ENCODE measurements at places on chromosomes 11 and 22. TPM values are rescaled to one million over a fixed set of nuclear protein-coding genes. Genes with fewer than 3 reads are reported as not detected.

The TMPRSS4 gene
- total RNA-seq: 0.66 TPM

The GAL gene
- total RNA-seq: 0.66 TPM

DNA sequence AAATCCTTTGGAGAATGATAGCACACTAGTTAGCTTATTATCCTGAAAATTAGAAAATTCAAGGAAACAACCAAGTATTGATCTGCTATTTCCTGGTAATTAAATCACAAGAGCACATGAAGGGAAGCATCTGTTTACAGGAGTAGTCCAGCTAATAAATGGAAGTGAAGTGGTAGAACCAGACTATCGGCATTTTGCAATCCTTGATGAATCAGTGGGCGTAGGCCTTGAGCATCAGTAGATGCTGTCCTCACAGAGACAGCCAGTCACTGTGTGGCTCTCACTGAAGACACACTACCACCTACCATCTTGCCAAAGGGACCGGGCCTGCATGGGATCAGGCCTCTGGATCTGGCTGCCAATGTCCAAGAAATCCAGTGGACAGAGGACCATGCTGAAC lies 69.8 kb downstream of the FBLN1 start:
- H3K36me3 ChIP-seq: peaks cover 30% of the 10 kb centered on the region
- no peaks in the 10 kb centered on the region for H3K27me3 ChIP-seq
- H3K4me1 ChIP-seq: peaks cover under 1% of the 10 kb centered on the region
- no peak overlapping the region for H3K27ac ChIP-seq

DNA sequence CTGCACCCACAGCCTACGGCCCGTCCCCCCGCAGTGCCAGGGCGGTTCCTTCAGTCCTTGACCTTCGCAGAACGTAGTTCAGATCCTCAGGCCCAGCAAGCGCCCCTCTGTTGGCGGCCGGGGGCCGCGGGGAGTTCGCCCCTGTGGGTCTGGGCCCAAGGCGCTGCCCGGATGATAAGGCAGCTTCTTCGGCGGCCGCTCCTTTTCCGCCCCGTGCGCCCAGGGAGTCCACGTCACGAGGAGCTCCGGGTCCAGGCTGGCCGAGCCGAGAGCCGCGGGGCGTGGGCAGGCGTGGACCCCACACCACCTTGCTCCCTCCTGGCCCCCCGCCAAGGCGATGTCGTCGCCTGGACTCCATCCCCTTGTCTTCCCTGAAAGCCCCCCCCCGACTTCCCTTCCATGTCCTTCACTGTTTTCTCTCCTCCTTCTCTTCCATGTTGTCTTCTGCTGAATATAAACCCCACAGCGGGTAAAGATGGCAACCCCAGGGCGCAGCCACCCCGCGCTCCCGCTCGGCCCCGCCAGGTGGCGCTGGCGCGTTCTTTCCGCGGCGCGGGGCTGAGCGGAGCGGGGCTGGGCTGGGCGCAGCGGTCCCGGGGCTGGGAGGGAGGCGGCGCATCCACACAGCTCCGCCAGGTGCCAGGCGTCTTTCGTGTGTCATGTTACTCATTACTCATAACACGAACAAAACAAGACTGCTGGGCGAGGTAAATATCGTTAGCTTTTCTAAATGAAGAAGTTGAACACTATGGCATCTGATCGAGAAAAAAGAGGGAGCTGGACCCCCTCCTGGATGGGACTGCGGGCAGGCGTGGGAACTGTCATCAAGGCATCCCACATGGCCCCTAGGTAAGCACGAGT lies 321.0 kb downstream of the NTM start:
- peaks cover 81% of the 10 kb centered on the region for H3K27me3 ChIP-seq
- peaks cover 32% of the 10 kb centered on the region for H3K4me1 ChIP-seq
- no peak overlapping the region for H3K4me3 ChIP-seq
- H3K27ac ChIP-seq: no peak overlapping the region
- H3K36me3 ChIP-seq: no peaks in the 10 kb centered on the region

The CHRDL2 gene
- total RNA-seq: 0.65 TPM

The IGLL1 gene
- not detected for total RNA-seq

- peaks cover 26% of the 10 kb centered on the region for H3K4me1 ChIP-seq
- peaks cover 38% of the 10 kb centered on the region for H3K27me3 ChIP-seq
- no peak for DNase-seq
- peak overlapping the region; percentile 62 for H3K4me3 ChIP-seq
These were observed 2.3 kb upstream of the TYMP start for GRCh38 chr22:50531962-50532674.

The MRGPRX3 gene
- not detected for total RNA-seq

- no peak overlapping the region for H3K4me3 ChIP-seq
- H3K4me1 ChIP-seq: peaks cover 7% of the 10 kb centered on the region
- no peak for DNase-seq
- peaks cover 6% of the 10 kb centered on the region for H3K27me3 ChIP-seq
- peaks cover 4% of the 10 kb centered on the region for H3K36me3 ChIP-seq
These were observed 569.3 kb downstream of the MIAT start for GRCh38 chr22:27226666-27227065.

DNA sequence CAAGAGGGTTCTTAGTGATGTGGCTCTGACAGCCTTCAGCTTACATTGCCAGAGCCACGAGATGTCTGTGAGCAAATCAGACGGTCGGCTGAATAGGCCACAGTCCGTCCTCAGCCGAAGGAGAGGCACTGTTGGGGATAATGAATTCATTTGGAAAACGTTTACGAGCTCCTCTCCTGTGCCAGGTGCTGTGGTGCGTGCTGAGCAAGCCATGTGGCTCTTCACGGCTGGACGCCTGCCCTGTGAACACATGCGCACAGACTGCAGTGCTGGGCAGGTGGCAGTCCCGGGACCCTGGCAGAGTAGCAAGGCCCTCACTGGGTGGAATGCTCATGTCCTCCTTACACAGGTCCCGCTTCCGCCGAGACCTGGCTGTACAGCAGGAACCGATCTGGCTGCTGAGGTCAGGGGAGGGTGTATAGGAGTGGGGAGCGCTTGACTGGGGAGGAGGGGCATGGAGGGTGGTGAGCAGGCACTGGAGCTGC lies 6.8 kb downstream of the TBC1D22A start:
- H3K27me3 ChIP-seq: no peaks in the 10 kb centered on the region
- no peak for DNase-seq
- no peak overlapping the region for H3K4me3 ChIP-seq

The C11orf21 gene
- total RNA-seq: 0.25 TPM

DNA sequence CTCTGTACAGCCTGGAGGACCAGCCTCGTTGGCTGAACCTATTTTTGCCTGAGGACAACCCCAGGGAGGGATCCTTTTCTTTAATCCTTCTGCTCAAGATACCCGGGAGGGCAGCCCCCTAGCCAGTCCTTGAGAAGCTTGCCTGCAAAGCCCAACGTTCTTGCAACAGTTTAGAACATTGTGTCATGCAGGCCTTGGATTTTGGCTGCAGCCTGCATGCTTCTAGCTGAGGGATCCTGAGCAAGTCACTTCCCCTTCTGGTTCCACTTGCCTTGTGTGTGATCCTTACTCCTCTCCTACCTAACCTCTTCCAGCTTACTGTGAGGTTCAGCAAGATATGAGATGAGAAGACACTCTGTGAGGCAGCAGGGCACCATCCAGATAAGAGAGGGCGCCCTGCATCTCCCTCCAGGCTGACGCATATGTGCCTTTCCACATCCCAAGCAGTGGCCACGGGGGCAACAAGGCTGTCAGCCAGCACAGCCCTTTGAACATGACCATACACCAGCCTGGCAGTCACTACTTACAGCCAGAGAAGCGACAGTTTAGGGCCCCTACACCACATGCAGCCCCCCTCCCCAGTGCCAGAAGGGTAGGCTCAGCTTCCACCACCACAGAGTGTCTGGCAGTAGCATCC lies 76.1 kb downstream of the C11orf58 start:
- peaks cover 3% of the 10 kb centered on the region for H3K4me1 ChIP-seq
- no peaks in the 10 kb centered on the region for H3K27me3 ChIP-seq
- no peak overlapping the region for H3K27ac ChIP-seq
- no peak for DNase-seq
- H3K4me3 ChIP-seq: no peak overlapping the region

GRCh38 chr11:94199136-94200130 lies 70.8 kb downstream of the PANX1 start:
- H3K27me3 ChIP-seq: no peaks in the 10 kb centered on the region
- no peak overlapping the region for H3K27ac ChIP-seq
- no peaks in the 10 kb centered on the region for H3K4me1 ChIP-seq
- no peaks in the 10 kb centered on the region for H3K36me3 ChIP-seq

DNA sequence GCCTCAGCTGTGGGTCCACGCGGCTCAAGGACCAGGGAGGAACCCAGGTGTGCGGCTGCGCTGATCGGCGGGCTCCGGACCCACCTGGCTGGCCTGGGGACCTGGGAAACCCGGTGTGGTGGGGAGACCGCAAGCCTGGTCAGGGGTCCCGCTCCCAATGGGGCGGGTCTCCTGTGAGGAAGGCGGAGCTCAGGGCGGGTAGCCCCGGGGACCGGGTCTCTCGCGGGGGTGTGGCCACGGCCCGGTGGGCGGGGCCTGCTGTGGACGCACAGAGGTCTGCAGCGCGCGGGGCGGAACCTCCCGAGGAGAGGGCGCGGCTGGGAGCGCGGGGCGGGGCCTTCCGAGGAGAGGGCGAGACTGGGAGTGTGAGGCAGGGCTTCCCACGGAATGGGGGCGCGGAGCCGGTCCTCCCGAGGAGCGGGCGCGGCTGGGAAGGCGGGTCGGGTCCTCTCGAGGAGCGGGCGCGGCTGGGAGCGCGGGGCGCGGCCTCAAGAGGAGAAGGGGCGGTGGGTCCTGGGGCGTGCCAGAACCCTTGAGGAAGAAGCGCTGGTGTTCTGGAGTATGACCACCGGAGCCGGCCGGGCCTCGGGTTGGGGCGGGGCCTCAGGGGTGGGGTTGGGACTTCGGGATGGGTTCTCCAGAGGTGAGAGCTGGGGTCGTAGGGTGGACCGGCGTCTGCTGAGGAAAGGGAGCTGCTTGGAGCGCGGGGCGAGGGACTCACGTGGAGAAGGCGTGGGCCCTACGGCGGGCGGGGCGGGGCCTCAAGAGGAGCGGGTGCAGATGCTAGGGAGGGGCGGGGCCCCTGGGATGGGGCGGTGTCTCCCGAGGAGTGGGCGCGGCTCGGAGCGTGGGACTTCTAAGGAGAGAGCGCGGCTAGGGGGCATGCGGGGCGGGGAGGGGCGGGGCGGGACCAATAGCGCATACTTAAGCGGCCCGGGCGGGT lies 20.8 kb downstream of the DGCR6L start:
- H3K36me3 ChIP-seq: no peaks in the 10 kb centered on the region
- H3K27me3 ChIP-seq: peaks cover 71% of the 10 kb centered on the region
- H3K27ac ChIP-seq: no peak overlapping the region
- H3K4me1 ChIP-seq: peaks cover 11% of the 10 kb centered on the region

The PLAAT2 gene
- total RNA-seq: not detected

The TEX12 gene
- total RNA-seq: 0.36 TPM

- no peak overlapping the region for H3K27ac ChIP-seq
- H3K27me3 ChIP-seq: no peaks in the 10 kb centered on the region
These were observed 61.9 kb downstream of the TSPAN18 start for GRCh38 chr11:44788536-44789261.

- no peaks in the 10 kb centered on the region for H3K27me3 ChIP-seq
- H3K36me3 ChIP-seq: no peaks in the 10 kb centered on the region
- H3K27ac ChIP-seq: no peak overlapping the region
- no peak overlapping the region for H3K4me3 ChIP-seq
These were observed 7.5 kb upstream of the PLA2G6 start for GRCh38 chr22:38189104-38189503.

DNA sequence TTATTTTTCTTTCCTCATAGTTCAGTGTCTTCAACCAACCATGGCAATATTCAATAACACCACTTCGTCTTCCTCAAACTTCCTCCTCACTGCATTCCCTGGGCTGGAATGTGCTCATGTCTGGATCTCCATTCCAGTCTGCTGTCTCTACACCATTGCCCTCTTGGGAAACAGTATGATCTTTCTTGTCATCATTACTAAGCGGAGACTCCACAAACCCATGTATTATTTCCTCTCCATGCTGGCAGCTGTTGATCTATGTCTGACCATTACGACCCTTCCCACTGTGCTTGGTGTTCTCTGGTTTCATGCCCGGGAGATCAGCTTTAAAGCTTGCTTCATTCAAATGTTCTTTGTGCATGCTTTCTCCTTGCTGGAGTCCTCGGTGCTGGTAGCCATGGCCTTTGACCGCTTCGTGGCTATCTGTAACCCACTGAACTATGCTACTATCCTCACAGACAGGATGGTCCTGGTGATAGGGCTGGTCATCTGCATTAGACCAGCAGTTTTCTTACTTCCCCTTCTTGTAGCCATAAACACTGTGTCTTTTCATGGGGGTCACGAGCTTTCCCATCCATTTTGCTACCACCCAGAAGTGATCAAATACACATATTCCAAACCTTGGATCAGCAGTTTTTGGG lies at the start of gene OR51T1:
Gene OR51T1 (plus strand): TSS at position 41 of the 641 bp plus-strand sequence. CDS start 0 bp downstream, at position 41.
- DNase-seq: no peak
- H3K27ac ChIP-seq: no peak within 1 kb of the TSS
- H3K27me3 ChIP-seq: peaks cover 3% of the 10 kb centered on the region
- H3K4me1 ChIP-seq: no peaks in the 10 kb centered on the region
- H3K36me3 ChIP-seq: no peaks in the 10 kb centered on the region
- no peak within 1 kb of the TSS for H3K4me3 ChIP-seq

GRCh38 chr11:116607027-116607426 lies 165.8 kb downstream of the BUD13 start:
- H3K36me3 ChIP-seq: no peaks in the 10 kb centered on the region
- H3K27me3 ChIP-seq: peaks cover 49% of the 10 kb centered on the region
- peaks cover 3% of the 10 kb centered on the region for H3K4me1 ChIP-seq
- no peak overlapping the region for H3K27ac ChIP-seq
- H3K4me3 ChIP-seq: no peak overlapping the region

The FXYD6 gene
- 114 TPM for total RNA-seq

DNA sequence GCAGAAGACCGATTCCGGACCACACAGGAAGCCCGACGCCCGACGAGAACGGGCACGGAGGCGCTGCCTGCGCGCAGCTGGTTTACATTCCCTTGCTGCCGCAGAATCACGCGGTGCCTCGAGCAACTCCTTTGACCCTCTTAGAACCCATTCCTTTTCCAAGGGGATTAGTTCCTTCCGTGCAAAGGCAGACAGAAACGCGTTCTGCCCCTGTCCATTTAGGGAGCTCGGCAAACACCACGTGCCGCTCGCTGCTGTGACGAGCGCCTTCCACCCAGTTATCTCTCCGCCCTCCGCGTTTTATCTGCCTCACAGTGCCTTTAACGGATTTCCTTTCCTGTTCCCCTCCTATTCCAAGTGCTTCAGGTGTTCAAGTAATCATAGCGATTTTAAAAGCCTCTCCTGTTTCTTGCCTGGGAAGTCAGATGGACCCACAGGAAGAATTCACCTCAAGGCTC lies 24.1 kb upstream of the MICAL3 start:
- H3K27me3 ChIP-seq: no peaks in the 10 kb centered on the region
- H3K4me3 ChIP-seq: no peak overlapping the region
- no peaks in the 10 kb centered on the region for H3K36me3 ChIP-seq

The TECTA gene
- 2.6 TPM for total RNA-seq

The CD6 gene
- total RNA-seq: not detected

GRCh38 chr22:27512283-27512761 lies 289.2 kb downstream of the MN1 start:
- H3K27me3 ChIP-seq: peaks cover 23% of the 10 kb centered on the region
- H3K36me3 ChIP-seq: no peaks in the 10 kb centered on the region
- H3K27ac ChIP-seq: peak overlapping the region; percentile 96
- peaks cover 38% of the 10 kb centered on the region for H3K4me1 ChIP-seq
- H3K4me3 ChIP-seq: no peak overlapping the region

The GP1BB gene
- 4.4 TPM for total RNA-seq

DNA sequence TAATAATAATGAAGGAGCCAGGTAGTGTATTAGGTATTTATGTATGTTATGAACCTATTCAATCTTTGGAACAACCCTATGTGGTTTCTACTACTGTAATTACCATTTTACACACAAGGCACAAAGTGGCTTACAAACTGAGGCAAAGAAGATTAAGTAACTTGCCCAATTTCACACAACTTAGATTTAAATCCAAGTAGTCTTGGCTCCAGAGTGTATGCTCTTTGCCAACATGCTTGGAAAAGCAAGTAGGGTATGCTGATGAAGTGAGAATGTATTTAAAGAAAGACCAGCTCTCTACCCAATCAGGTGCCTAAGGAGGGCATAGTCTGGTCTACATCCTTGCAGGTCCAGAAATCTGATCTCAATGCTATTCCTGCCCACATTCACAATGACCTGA lies 463.2 kb downstream of the METTL15 start:
- no peak overlapping the region for H3K27ac ChIP-seq
- H3K27me3 ChIP-seq: no peaks in the 10 kb centered on the region
- no peak for DNase-seq
- H3K4me3 ChIP-seq: no peak overlapping the region
- no peaks in the 10 kb centered on the region for H3K36me3 ChIP-seq

Measured in mesothelial cell of epicardium (in vitro differentiated cells).